Activated T-helper 17 cell treated with anti-CD3 and anti-CD28 coated beads, Interleukin-2, amount 50 U/mL, for 72 hours (primary cell): ENCODE measurements at places on chromosomes 16 and 17.
A peak's percentile ranks its signal among the peaks of the same experiment; 100 is the strongest.

DNA sequence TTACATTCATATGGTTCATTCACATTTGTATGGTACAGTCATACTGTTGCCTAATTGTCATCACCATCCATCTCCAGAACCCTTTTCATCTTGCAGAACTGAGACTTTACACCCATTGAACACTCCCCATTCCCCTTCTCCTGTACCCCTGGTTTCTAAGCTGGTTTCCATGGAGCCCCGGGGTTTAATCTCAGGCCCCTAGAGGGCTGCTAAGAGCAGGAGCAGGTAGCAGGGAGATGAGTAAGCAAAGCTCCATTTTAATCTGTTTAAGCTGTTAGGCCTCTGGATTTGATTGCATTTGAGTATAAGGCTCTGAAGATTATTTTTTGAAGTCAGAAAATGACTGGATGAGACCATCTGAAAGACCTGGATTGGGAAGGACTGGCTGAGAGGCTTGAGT is 68.5 kb upstream of the RPL38 start:
- ATAC-seq, result no peak
- H3K4me1 ChIP-seq, result no peaks in the 10 kb centered on the region
- no peak overlapping the region for H3K4me3 ChIP-seq
- peaks cover 40% of the 10 kb centered on the region for H3K27me3 ChIP-seq
- H3K36me3 ChIP-seq, result no peaks in the 10 kb centered on the region
- no peak overlapping the region for H3K27ac ChIP-seq

GRCh38 chr16:57314161-57314785 is 29.8 kb upstream of the PLLP start:
- no peak overlapping the region for H3K4me3 ChIP-seq
- peak; percentile 82 for ATAC-seq
- H3K4me1 ChIP-seq, result peaks cover 12% of the 10 kb centered on the region
- no peaks in the 10 kb centered on the region for H3K27me3 ChIP-seq

- H3K4me3 ChIP-seq, result peak overlapping the region; percentile 87
- peaks cover 38% of the 10 kb centered on the region for H3K36me3 ChIP-seq
- no peak for ATAC-seq
- H3K4me1 ChIP-seq, result peaks cover 42% of the 10 kb centered on the region
- no peaks in the 10 kb centered on the region for H3K27me3 ChIP-seq
These were observed 5.4 kb downstream of the CMC2 start for GRCh38 chr16:81001330-81001729.

DNA sequence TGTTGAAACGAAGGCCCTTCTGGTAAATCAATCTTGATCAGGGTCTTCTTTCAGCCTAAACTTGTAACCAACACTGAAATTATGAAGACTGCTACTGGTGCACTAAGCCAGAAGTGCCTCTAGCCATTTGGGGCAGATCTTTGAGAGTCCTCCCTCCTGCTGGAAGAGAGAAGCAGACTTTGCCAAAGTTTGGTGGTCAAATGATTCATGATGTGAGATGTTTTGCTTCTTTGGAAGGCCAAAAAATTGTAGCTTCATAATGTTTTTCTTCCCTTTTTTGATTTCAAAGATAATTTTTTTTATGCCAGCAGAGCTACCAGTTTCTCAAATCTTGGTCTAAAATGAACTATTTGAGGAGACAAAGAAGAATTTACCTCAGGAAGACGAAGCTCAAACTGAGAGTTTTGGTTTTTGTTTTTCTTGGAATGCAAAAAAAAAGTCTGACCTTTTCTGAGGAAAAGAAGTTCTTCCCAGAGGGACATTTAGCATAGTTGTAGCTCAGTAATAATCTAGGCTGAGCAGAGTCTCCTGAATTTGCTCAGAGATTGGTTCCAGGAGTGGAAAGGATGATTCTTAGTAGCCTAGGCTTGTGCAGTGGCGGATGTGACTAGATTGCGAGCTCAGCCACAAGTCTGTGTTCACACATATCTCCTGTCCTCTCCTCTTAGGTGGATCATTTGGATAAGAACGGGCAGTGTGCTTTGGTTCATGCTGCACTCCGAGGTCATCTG is 50.9 kb downstream of the CYB561 start:
- H3K27me3 ChIP-seq, result no peaks in the 10 kb centered on the region
- no peak overlapping the region for H3K4me3 ChIP-seq
- ATAC-seq, result peak; percentile 56
- H3K27ac ChIP-seq, result no peak overlapping the region
- peaks cover 16% of the 10 kb centered on the region for H3K4me1 ChIP-seq

GRCh38 chr16:3645504-3646347 is 8.8 kb upstream of the DNASE1 start:
- H3K36me3 ChIP-seq, result no peaks in the 10 kb centered on the region
- no peak for ATAC-seq
- no peaks in the 10 kb centered on the region for H3K4me1 ChIP-seq

DNA sequence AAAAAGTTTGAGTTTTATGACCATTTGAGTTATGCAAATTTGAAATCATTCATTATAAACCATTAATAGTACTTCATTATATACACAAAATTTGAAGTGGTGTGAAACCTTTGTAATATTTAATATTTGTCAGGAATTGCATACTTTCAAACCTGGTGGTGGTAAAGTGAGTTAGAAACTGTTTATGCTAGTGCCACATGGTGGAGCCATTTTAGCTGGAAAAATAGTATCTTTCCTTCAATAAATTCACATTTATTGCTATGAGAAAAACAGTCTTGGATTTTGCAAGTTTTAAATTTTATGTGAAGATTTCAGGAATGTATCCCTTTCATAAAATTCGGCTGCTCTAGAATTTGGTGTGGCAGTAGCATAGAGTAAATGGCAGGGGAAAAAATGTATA is 7.3 kb upstream of the BLMH start:
- H3K4me3 ChIP-seq, result no peak overlapping the region
- H3K4me1 ChIP-seq, result no peaks in the 10 kb centered on the region
- H3K27ac ChIP-seq, result no peak overlapping the region
- no peaks in the 10 kb centered on the region for H3K36me3 ChIP-seq
- no peaks in the 10 kb centered on the region for H3K27me3 ChIP-seq

DNA sequence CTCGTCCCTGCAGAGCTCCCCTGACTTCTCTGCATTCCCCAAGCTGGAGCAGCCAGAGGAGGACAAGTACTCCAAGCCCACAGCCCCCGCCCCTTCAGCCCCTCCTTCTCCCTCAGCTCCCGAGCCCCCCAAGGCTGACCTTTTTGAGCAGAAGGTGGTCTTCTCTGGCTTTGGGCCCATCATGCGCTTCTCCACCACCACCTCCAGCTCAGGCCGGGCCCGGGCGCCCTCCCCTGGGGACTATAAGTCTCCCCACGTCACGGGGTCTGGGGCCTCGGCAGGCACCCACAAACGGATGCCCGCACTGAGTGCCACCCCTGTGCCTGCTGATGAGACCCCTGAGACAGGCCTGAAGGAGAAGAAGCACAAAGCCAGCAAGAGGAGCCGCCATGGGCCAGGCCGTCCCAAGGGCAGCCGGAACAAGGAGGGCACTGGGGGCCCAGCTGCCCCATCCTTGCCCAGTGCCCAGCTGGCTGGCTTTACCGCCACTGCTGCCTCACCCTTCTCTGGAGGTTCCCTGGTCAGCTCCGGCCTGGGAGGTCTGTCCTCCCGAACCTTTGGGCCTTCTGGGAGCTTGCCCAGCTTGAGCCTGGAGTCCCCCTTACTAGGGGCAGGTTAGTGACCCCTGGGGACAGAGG is 11.4 kb downstream of the MLLT6 start:
- peaks cover 21% of the 10 kb centered on the region for H3K4me1 ChIP-seq
- H3K36me3 ChIP-seq, result peaks cover 98% of the 10 kb centered on the region
- peak overlapping the region; percentile 97 for H3K27ac ChIP-seq
- no peaks in the 10 kb centered on the region for H3K27me3 ChIP-seq

- H3K27ac ChIP-seq, result no peak overlapping the region
- H3K4me1 ChIP-seq, result peaks cover 12% of the 10 kb centered on the region
- H3K4me3 ChIP-seq, result no peak overlapping the region
- no peaks in the 10 kb centered on the region for H3K36me3 ChIP-seq
- ATAC-seq, result no peak
- no peaks in the 10 kb centered on the region for H3K27me3 ChIP-seq
These were observed 175.4 kb downstream of the SEC14L1 start for GRCh38 chr17:77316191-77316641.

- H3K27me3 ChIP-seq, result peaks cover 28% of the 10 kb centered on the region
- no peak overlapping the region for H3K4me3 ChIP-seq
- H3K4me1 ChIP-seq, result no peaks in the 10 kb centered on the region
- H3K36me3 ChIP-seq, result no peaks in the 10 kb centered on the region
- ATAC-seq, result peak; percentile 47
These were observed 41.4 kb upstream of the MMP2 start for GRCh38 chr16:55437625-55438024.

DNA sequence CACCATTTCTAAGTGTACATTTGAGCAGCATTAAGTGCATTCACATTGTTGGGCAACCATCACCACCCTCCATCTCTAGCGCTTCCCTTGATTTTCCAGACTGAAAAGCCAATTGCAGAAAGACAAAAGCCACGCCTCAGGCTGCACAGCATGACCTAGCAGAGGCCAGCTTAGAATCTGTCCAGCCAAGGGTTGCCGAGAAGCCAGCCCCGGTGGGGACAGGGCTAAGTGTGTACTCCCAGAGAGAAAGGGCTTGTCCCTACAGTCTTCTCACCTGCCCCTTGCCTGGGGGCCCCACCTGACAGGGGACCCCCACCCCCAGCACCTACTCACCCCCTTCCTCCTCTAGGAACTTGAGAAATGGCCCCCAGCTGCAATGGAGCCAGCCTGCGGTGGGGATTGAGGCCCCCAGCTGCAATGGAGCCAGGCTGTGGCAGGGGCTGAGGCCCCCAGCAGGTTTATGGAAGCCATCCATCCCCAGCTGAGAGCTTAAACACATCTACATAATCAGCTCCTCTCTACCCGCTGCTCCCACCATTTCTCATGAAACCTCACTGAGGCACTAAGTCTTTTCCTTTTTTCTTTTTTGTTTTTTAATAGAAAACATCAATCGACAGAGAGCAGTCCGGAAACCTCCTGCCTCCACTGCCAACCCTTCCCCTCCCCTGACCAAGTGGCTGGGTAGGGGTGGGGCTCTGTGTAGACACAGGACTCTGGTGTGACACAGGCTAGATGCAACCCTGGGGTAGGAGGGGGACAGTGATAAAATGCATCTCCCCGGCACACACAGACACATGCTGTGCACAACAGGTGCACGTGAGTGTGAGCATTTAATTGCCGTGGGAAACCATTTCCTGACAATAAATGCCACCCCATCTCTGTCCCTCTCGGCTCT is 77.9 kb downstream of the CCT6B start:
- H3K36me3 ChIP-seq, result no peaks in the 10 kb centered on the region
- no peak overlapping the region for H3K27ac ChIP-seq
- H3K4me3 ChIP-seq, result no peak overlapping the region

DNA sequence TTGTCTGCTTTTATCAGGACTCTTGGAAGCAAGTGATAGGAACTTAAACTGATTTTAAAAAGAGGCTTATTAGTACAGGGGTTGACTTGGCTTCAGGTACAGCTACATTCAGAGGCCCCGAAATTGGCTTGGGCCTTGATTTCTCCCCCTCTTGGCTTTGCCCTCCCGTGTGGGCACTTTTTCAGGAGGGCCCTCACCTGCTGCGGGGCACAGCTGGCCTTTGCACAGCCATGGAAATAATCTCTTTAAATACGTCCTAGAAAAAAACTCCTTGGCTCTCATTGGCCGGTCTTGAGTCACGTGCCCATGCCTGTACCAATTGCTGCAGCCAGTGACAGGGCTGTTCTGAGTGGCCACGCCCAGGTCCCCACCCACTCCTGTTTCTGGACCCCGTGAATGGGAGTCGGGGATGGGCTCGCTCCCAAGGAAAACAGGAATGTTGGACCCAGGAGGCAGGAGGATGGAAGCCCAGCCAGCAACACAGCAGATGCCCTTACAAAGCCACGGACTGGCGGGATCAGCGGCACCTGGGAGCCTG is 15.0 kb downstream of the CA5A start:
- no peak overlapping the region for H3K4me3 ChIP-seq
- ATAC-seq, result no peak
- H3K36me3 ChIP-seq, result no peaks in the 10 kb centered on the region
- peaks cover 4% of the 10 kb centered on the region for H3K4me1 ChIP-seq

DNA sequence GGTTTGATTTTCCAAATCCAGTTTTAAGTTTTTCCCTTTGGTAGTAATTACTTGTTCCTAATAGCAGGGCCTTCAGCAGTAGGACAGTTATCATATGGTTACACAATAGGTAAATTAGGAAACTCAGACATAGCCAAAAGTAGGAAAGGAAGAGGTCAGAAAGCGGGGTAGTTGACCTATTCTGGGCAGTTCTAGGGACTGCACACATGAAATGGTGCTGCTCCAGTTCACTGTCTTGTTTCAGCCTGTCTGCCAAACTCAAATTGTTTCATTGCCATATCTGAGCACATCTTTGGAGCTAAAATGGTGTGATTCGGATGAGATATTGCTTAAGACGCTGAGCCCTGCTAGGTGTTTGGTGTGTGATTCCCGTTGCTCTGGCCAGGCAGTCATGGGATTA is 56.7 kb downstream of the TANGO6 start:
- H3K4me1 ChIP-seq, result no peaks in the 10 kb centered on the region
- no peak for ATAC-seq
- no peak overlapping the region for H3K27ac ChIP-seq

DNA sequence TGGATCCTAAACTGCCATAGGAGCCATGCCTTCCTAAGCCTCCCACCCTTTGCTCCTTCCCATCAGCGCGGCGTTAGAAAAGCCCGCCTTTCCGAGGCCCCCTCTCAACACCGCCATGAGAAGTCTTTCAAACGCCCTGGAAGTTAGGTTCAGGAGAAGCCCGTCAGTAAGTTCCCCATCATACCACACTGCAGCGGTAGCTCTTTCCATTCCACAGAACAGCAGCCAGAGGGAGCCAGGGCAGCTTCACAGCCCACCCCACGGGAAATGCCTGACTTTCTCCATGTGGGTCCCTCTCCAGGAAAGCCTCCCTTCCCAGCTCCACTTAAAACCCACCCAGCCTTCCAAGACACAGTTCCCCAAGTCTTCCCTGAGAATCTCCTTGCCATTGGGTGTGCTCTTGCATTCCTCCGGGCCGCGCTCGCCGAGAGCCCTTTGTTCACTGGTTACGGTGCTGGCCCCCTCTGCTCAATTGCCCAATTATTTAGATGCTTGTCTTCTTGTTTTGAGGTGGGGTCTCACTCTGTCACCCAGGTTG is 28.7 kb downstream of the KIAA0513 start:
- no peak for ATAC-seq
- H3K4me3 ChIP-seq, result peak overlapping the region; percentile 72
- H3K36me3 ChIP-seq, result peaks cover 5% of the 10 kb centered on the region
- peak overlapping the region; percentile 64 for H3K27ac ChIP-seq
- no peaks in the 10 kb centered on the region for H3K27me3 ChIP-seq
- H3K4me1 ChIP-seq, result peaks cover 33% of the 10 kb centered on the region
